Stimulated activated CD4-positive, alpha-beta T cell treated with anti-CD3 and anti-CD28 coated beads, Interleukin-4, amount 100 ng/mL, for 48 hours (primary cell): ENCODE measurements at places on chromosomes 12 and 14.

GRCh38 chr12:119589097-119589496 is 4.5 kb upstream of the TMEM233 start:
- DNase-seq = no peak

DNA sequence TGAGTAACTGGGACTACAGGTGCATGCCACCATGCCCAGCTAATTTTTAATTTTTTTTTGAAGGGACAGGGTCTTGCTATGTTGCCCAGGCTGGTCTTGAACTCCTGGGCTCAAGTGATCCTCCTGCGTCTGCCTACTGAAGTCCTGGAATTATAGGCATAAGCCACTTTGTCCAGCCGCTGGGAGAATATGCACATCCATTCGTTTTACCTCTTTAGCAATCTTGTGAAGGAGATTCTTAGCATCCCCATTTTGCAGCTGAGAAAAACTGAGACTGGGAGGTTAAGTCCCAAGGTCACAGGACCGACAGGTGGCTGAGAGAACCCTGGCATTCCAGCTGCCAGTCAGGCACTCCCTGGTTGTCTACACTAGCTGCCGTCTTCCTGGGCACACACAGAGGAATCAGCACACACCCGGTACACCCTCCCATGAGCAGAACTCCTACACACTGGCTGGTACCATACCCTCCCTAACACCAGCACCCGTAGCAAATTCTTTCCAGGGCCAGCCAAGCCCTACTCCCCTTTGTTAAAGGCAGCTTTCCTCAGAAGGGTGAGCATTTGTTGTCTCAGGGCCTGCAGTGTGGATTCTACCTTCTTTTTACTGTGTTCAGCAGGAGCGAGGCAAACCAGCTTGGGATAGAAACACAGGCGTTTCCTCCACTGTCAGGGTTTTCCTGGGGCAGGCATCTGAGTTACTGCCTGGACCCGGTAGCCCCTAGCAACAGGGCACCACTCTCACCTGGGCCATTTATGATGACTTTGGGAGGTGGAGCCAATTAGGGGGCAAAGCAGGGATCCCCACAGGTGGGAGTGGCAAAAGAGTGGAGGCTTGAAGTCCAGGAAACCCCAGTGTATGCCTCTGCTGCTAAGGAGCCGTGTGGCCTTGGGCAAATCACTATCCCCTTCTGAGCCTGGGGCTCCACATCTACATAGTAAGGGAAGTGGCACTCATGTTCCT is 70.2 kb downstream of the IRF2BPL start:
- no peak for DNase-seq

DNA sequence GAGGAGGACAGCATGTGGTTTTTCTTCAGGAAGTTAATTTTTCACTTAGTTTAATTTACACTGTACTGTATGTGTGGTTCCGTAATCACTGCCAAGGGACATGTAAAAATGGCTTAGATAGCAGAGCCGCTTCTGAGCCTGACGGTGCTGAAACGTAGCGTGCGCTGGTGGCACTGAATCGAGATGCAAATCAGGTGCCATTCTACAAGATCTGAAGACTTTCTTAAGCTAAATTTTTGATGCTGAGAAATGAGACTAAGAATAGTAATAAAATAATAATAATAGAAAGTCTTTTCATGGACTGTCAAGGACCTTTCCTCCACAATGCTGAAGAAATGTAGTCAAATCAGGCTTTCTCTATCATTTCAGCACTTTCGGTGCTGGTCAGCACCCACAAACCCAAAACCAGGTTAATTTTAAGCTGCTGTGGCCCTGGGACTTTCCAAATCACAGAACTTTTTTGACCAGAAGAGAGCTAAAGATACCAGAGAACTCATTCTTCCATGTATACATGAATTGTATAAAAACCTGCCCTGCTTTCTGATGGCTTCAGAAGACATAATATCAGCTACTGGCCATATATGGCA is 183.3 kb upstream of the LMO3 start:
- no peak for DNase-seq

DNA sequence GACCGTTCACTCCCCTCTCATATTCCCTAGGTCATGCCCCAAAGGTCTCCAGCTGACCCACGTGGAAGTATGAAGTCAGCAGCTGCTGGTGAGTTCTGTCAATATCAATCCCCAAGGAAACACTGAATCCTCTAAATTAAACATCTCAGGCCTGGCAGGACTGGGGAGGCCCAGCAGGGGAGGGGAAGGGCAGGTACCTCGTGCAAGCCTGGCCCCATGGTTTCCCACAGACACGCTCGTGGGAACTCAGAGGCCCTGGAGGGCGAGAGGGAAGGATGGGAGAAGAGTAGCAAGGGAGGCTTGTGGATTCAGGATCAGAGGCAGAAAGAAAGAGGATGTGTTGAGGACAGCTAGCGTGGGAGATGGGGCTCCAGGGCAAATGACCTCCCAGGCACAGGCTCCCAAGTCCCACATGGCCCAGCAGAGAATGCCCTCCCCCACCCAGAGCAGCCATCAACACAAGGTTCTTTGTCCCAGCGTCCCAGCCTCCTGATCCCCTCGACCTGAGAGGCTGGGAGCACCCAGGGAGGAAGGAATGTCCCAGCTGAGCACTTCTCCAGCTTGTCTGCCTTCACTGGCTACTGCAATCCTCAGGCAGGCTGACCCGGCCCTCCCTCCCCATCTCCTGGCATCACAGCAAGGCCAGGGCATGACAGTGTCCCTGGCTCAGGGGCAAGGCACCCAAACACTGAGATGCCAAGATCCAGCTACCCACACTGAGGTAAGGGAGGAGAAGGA is 20.1 kb upstream of the RPLP0 start:
- no peak for DNase-seq

GRCh38 chr14:75369506-75369905 is 58.3 kb upstream of the JDP2 start:
- DNase-seq = no peak

GRCh38 chr14:90053044-90053443 is 8.8 kb upstream of the KCNK13 start:
- DNase-seq = no peak

DNA sequence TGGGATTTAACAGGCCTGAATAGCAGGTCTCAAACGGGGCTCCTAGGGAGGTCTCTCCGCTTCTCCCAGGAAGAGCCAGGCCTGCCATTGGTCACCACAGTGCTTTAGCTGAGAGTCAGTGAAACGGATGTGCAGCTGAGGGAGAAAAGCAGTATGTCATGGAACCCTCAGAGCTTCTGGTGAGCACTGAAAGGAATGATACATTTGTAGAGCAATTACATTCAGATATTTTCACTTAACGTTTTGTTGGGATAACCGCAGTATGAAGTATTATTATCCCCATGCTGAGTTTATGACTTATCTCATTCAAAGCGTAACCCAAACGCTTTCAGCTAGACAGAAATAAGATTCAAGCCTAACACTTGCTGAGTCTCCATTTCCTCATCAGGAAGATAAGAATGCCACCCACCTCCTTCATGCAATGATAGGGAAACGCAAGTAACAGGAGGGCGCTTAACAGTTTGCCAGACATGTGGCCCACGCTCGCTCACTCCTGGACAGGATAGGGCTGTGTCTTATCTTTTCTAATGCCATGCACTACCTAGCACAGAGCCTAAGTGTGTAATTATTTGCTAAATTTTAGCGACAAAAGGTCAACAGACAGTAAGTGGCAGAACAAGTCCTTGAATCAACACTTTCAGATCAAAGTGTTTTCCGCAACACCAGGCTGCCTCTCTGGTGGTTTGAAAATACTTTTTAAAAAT is 28.2 kb downstream of the DAD1 start:
- no peak for DNase-seq

DNA sequence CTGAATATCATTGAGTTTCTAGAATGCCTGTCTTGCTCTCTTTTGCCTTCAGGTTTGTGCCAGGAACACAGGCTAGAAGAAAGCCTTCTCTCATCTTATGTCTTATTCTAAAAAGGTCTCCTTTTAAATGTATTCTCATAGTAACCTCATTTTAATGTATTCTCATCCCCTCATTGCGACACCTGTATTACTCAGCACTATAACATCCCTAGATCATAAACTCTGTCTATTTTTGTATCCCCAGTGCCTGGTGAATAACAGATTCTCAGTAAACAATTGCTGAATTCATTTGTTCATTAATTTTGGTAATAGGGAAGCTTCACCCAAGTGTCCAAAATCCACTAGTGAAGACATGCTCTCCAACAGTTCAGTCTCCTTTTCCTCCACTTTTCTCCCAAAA is 8.8 kb upstream of the LRRK2 start:
- DNase-seq = no peak

- no peak for DNase-seq
These were observed 321.9 kb downstream of the RAD51B start for GRCh38 chr14:68141281-68142088.

- no peak for DNase-seq
These were observed 379.3 kb upstream of the DCN start for GRCh38 chr12:91561958-91562325.

DNA sequence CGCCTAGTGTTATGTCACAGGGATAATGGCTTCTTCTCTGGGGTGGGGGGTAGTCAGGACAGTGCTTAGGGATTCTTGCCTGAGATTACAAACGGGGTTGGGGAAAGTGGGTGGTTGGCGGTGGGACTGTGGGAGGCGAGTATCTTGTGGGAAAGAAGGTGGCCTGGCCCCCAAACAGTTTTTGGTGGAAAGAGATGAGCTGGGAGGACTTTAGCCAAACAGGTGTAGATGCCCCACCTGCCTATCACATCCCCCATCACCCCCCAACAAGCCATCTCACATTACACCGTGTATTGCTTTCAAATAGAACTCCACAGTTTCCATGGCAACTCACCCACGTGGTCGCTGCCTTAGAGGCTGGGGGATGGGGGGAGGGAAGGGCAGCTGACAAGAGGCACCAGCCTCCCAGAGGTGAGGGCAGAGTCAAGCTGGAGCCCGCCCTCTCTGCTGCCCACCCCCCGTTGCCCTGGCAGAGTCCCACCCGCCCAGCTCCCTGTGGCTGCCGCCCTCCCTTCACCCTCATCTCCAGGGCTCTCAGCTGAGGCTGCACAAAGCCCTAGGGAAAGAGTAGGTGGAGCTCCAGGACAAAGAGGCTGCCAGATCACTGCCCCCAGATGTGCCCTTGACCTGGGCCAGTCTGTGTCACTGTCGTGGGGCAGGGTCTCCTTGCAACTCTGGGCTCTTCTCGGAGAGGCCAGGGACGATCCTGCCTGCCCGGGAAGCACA is 98.3 kb downstream of the LRRC74A start:
- DNase-seq = no peak

- DNase-seq = no peak
These were observed 293.4 kb downstream of the EGLN3 start for GRCh38 chr14:33657476-33657875.

- no peak for DNase-seq
These were observed 89.0 kb downstream of the STON2 start for GRCh38 chr14:81311141-81311540.

DNA sequence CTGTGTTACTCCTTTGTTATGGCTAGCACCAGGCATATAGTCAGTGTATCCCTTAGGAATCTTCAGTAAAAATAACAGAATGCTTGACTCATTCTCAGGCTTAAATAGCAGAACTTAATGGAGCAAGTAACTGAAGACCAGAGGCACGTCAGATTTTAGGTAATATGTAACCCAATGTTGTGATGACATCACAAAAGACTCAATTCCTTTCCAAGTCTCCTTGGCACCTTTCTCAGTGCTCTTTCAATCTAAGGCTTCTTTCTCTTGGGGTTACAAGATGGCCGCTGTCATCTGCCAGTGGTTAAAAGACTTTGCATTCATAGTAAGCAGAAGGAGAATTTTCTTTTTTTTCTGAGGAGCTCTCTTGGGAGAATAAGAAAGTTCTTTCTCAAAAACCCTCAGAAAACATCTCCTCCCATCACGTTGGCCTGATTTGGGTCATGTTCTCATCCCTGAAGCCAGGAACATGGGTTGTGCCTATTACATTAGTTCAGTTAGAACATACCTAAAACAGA is 33.4 kb upstream of the DCN start:
- DNase-seq = no peak

GRCh38 chr12:59517522-59517921 is 78.3 kb upstream of the SLC16A7 start:
- no peak for DNase-seq

DNA sequence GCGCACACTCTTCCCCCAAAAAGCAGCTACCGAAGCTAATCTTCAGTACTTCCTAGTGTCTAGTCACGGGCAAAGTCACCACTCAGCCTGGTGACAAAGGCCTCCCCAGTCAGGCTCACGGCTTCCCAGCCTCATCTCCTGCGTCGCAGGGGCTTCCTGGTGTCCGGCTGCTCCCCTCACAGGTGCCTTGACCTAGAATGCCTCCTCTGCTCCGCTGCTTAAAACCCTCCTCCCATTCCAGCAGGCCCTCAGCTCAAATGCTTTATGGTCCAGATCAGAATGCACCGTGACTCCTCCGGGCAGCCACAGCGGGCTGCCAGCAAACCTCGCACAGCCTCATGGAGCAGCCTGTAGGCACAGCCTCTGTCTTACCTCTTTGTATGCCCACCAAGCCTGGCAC is 53.1 kb downstream of the PRIMA1 start:
- no peak for DNase-seq

DNA sequence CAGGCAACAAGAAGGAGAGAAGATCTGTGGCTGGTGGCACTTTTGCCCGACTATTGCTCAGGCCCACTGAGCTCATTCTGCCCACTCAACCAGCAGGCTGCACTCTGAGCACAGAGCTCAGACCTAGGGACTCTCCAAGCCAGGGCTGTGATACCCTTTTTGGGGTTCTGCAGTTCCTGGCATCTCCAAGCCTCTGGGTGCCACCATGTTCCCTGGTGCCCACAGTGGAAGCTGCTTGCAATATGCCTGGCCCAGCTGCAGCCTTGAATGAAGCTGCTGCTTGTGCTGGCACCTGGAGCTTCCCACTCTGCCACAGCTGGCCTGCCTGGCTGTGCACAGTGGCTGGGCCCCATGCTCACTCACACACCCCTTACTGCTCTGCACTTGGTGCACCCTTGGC is 236.1 kb downstream of the ADGRD1 start:
- no peak for DNase-seq
